ENCODE measurements at places on chromosomes 1 and 21. TPM values are rescaled to one million over a fixed set of nuclear protein-coding genes. Genes with fewer than 3 reads are reported as not detected.

GRCh38 chr1:160942926-160943325, 11.7 kb downstream of the ITLN2 start:
- no peak for DNase-seq

DNA sequence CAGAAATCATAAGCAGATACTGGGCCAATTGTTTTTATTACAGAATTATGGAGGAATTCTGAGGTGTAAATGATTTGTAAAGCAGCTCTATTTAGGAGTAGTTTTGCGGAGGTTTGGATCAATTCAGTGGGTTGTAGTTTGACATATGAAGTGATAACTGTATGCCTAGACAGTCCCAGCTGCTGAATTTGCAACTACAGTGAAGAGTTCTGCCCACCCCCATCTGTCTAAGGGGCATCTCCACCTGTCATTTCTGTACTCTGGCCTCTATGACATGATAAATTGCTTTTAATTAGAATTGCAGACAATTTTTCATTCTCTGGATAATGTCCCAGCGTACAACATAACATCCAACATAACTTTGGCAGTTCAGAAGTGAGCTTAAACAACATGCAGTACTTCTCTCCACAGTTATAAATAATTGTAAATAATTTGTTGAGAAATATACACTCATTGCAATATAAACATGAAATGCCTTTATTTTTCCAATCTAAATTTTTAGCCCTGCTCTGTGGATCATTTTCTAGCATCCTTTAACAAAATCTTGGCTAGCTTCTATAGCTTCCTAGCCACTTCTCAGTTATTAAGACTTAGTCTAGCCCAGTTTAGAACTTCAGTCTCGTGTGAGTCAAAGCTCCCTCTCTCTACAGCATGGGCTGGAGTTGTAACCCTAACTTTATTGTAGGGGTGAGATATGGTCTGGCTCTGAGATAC, 52.3 kb downstream of the PDE4B start:
- DNase-seq = no peak

GRCh38 chr1:233364695-233365539, 37.4 kb downstream of the MAP3K21 start:
- DNase-seq = no peak

DNA sequence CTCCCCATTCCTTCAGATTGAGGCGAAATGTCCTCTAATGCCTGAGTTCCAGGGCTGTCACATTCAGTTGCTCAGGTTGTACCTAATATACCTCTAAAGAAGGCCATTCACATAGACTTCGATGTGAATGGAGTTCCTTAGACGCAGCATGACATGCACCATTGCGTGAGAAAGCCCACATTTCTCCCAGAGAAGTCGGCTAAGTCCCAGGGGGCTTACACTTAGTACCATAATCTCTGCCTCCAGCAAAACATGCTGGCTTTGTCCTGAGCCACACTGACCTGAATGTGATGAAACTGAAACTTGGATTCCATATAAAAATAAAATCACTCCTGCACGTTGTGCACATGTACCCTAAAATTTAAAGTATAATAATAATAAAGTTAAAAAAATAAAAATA, 23.2 kb upstream of the SLC2A1 start:
- DNase-seq = no peak

PCP4L1 gene
- total RNA-seq = not detected

DNA sequence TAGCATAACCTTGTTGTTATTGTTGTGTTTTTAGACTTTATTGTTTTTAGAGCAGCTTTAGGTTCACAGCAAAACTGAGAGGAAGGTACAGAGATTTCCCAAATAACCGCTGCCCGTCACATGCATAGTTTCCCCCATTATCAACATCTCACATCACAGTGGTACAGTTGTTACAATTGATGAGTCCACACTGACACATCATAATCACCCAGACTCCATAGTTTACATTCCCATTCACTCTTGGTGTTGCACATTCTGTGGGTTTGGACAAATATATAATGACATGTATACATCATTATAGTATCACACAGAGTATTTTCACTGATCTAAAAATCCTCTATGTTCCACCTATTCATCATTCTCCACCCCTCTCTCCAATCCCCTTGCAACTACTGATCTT, 25.9 kb upstream of the TOR3A start:
- no peak for DNase-seq

DNA sequence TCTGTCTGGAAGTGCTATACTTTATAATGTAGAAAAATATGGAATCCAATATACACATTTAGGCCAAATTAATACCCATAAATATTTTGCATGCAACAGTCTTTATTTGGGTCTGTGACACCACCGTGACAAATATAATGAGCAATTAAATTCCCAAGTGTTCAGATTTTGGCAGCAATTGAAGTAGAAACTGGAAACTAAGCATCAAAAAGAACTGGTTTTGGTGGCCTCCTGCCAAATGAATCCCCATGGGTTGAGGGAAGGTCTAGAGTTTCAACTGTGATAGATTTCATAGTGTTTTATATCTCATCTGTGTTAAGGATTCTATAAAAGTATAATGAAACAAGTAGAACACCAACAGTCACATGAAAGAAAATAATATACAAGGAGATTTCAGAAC, 88.4 kb downstream of the DPYD start:
- no peak for DNase-seq

GRCh38 chr1:12601700-12602658, 16.0 kb downstream of the DHRS3 start:
- no peak for DNase-seq

DNA sequence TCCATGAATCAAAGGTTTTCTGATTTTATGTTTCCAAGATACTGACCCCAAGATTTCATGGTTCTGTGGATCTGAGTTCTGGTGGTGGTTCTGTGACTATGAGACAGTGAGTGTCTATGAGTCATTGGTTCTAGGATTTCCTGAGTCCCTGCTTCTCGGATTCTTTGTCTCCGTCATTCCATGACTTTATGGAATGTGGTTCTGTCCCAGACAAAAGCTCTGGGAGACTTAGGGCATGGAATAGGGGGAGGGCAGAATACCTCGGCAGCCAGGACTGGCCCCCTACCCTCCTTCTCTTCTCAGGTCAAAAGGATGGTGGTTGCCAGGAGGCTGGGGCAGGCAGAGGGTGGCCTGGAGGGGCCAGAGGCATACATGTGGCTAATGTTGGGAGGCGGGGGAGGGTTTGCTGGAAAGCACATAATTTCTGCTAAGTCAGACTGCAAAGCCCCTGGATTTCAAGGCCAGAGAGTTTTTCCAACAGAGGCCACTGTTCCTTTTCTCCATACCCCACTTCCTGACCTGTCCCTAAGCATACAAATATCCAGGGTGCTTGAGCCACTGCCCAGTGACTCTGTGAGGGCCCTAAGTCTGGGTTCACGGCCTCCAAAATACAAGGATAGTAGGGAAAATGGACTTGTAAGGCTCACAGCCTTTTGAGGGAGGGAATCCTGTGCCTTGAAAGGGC, 17.2 kb downstream of the CDCP2 start:
- DNase-seq = no peak

DNA sequence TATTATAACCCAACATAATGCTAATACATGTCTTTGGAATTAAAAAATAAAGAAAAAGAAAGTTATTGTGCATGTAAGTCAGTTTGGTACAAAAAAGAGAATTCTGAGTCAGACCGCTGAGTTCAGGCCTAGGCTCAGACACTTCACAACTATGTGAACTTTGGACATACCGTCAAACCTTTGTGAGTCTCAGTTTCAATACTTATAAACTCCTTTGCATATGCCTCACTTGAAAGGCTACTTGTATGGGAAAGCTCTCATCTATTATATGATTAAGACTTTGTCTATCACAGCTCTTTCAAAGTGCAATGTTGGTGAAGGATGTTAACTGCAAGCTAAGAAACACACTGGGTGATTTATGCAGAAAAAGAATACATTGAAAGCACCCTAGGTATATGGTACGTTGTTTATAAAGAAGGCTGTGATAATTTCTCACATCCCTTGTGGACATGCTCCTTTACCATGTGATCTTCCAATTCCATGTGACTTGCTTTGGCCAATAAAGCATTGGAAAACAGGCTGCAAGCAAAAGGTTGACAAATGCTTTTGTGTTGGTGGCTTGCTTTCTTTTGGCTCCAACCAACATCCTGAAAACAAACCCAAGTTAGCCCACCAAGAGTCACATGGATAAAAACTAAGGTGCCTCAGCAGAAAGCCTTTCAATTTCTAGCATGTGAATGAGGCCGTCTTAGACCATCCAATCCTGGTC, 49.6 kb downstream of the INTS7 start:
- no peak for DNase-seq

GRCh38 chr1:44939061-44939460, 47.3 kb downstream of the EIF2B3 start:
- DNase-seq = no peak

TSPEAR gene
- not detected for total RNA-seq

ODF2L gene
- total RNA-seq = 92.1 TPM

DNA sequence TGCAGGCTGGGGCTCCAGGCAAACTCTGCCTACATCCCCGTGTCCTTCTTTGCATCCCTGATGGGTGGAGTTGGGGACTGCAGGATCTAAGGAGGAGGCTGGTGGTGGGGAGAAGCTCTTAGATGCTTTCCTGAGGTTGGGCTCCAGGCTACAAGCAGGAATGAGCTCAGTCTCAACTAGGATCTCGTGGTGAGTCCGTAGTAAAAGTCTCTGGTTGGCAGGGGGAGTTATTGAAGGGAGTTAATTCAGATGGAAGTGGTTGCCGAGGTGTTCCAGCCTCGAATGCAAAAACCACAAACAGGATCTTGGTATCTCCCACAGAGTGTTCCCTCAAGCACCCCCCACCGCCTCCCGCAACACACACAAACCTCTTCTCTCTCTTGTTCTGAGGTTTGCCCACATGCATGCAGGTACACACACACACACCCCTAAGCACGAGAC, 35.0 kb downstream of the TMCC2 start:
- DNase-seq = no peak

GRCh38 chr1:21212126-21212525, 35.4 kb upstream of the EIF4G3 start:
- no peak for DNase-seq

RCAN3 gene
- total RNA-seq = 172 TPM

STYXL2 gene
- total RNA-seq = not detected

GRCh38 chr21:40769231-40769630, 77.7 kb downstream of the DSCAM start:
- no peak for DNase-seq

GJA5 gene
- total RNA-seq = not detected

- no peak for DNase-seq
Observed at GRCh38 chr1:223717695-223718363, 5.5 kb downstream of the CAPN2 start.

- DNase-seq = no peak
Observed at GRCh38 chr1:217425422-217425821, 205.5 kb downstream of the GPATCH2 start.

GRCh38 chr21:25550352-25551120, 56.7 kb downstream of the MRPL39 start:
- no peak for DNase-seq

GRCh38 chr1:3653286-3653618, 936 bp downstream of the TP73 start:
- no peak for DNase-seq

GRCh38 chr1:231702804-231703203, 76.2 kb downstream of the DISC1 start:
- DNase-seq = no peak

Data from CD4-positive, CD25-positive, alpha-beta regulatory T cell (primary cell).